Foreskin melanocyte (primary cell): ENCODE measurements at places on chromosomes 4 and X.
A peak's percentile ranks its signal among the peaks of the same experiment; 100 is the strongest.

DNA sequence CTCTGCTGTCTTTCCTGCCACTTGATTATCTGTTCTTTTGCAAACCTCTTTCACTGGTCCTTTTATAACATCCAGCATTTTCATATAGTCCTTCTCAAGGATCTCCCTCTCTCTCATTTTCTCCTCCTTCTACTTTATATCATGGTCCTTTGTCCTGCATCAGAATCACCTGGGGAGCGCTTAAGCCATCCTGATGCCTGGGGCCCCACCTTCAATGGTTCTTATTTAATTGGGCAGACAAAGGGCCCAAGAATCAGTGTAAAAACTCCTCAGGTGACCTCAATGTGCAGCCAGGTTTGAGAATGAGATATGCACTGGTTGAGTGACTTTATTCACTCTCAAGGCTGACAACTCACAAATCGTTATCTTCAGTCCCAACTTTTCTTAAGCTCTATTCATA is 283.9 kb downstream of the UNC5C start:
- DNase-seq, result no peak

DNA sequence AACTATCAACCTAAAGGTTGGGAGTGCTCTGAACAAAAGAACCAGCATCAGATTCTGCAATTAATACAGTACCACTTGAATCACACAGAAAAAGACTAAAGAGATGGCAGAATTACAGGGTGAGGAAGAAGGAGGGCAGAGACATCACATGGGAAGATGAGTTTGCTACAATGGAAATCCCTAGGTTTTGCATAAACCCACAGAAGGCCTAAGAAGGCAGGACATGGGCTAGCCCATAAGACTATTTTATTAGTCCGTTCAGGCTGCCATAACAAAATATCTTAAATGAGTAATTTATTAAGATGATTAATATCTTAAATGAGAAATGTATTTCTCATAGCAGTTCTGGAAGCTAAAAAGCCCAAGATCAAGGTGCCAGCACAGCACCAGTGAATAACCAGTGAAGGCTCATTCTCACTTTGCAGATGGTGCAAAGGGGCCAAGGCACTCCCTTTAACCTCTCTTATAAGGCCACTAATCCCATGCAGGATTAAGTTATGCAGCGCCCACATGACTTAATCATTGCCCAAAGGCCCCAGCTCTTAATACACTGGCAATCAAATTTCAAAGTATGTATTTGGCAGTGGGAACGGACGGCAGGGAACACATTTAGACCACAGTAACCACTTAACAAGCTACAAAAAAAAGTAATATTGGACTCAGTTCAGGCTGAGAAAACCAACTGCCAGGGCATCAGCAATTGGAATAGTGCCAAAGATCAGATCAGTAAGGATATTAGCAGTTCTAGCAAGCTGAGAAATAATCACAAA is 47.6 kb upstream of the NEUROG2 start:
- no peak for DNase-seq

- DNase-seq, result peak; percentile 68
These were observed 1.2 kb upstream of the MORF4L2 start for GRCh38 chrX:103687696-103688201.

DNA sequence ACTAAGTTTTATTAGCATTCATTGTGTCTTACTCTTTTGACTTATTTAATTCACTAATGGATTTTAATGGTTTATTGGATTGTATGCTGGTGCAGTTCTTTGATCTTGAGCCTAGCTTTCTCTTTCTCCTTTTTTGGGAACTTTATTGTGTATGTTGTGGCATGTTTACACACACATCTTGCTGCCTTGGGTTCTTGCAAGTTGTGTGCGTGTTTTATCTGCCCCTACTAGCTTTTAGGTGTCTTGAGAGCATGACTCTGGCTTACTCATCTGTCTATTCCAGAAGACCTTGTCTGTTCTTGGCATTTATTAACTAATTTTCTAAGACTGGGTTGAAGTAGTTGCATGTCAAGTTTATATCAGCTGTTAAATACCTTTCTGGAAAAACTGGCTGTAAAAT is 2.7 kb downstream of the TMEM165 start:
- no peak for DNase-seq

- DNase-seq, result peak; percentile 31
These were observed 213.4 kb upstream of the S100G start for GRCh38 chrX:16436348-16437188.

DNA sequence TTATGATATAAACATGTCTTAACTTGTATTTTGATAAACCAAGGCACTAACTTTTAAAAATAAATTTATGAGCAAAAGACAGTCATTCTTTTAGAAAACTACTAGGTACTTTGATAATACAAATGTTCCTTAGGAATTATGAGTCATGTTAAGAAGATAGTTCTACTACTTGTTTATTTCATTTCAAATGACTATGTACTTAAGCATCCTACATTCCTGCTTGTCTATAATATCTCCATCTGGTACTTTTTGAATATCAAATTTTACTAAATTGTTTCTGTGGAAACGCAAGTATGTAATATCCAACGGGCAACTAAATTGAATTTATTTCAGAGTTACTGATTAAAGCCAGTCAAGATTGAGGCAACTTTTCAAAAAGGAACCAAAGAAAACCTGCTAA is 61.8 kb downstream of the CAMK2D start:
- no peak for DNase-seq

DNA sequence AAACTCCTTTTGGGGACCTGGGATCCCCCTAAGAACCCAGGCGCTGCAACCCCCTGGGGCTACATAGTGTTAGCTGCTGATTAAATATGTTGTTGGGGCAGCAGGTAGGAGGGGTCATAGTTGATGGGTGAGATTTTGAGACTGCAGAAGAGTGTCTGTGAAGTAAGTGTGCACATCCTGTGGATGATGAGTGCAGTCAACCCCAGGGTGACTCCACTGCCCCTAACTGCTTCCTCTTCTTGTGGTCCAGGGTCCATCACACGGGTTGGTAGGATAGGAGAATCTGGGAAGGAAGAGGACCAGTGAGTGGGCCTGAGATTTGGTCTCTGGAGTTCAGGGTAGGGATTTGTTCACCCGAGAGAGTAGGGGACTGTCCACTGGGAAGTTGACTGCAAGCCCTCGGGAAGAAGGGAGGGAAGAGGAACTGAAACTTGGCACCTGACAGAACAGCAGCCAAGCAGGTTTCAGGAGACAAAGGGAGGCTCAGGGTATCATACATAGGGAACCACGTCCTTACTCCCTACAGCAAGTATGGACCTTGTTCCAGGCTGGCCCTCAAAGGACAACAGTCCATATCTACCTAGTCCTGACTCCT is 8.5 kb downstream of the DLG3 start:
- no peak for DNase-seq

DNA sequence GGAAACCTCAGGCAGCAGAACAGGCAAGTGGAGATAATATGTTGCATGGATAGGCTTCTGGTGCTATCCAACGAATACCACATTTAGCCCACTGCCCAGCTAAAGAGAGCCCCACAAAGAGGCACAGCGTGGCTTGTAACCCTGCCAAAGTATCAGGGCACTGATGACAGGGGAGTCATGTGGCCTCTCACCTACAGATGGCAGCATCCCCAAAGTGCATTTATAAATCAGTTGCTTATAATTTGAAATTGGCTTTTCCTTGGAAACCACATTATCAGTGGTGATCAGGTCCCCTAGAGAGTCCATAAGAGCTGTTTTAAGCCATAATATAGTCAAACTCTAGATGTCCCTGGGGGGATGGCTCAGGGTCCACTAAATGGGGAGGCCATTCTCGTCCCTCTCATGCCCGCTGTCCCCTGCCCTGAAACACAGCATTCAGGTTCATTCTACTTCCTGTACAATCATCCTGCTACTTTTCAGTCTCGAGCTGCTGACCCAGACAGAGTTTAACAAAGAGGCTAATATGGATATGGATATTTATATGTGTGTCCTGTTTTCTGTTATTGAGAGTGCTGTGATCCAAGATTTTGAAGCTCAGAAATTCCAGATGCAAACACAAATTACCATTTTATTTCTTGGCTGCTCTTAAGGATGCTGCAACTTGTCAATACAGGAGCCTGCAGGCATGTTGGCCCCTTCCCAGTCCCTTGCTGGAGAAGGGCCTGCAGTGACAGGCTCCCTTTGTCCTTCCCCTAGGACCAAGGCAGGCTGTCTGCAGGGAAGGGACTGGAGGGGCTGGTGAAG is 28.5 kb downstream of the SRPX start:
- no peak for DNase-seq

GRCh38 chr4:62156205-62156604 is 956.1 kb downstream of the ADGRL3 start:
- no peak for DNase-seq

DNA sequence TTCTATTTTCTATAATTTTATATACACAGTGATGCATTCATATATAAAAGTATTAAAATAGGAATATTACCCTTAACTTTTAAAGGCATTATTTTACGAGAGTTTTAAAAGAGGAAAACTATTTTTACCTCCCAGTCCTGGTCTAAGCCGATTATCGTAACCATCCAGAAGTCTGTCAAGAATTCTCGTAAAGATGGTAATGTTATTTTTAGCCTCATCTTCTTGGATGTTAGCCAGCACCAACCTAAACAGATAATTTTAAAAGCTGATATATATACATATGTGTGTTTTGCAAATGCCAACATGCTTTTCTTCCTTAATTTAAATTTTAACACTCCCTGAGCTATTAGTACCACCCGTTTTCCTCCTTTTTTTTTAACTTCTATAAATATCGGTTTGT is 4.0 kb downstream of the GABRA2 start:
- DNase-seq, result no peak

DNA sequence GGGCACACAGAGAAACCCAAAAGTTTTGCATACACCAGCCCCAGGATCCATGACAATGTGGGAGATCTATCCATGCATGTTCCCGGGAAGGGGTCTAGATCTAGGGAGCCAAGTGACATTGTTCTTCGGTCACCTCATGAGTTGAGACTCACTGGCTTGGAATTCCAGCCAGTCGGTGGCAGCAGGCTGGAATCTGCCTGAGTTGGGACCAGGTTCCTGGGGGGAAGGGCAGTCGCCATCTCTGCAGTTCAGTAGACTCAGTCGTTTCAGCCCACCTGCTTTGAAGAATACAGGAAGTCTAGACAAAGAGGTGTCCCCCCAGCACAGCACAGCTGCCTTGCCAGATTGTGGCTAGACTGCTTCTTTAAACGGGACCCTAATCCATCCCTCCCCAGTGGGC is 46.0 kb upstream of the PBDC1 start:
- no peak for DNase-seq

GRCh38 chr4:152185786-152186550 is 349.9 kb downstream of the FBXW7 start:
- DNase-seq, result no peak

DNA sequence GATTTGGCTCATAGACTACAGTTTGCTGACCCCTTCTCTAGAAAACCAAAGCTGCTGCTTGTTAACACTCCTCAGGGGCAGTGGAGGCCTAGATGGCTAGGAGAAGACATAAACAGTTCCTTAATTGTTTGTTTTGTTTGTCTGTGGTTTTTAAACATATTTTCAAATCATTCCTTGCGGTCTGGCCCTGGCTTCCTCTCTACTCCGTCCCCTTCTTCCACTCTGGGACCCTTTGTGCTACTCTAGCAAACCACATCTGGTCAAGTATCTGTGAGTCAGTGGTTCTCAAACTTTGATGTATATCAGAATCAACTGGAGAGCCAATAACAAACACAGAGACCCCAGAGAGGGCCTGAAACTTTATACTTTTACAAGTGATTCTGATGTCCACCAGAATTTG is 36.1 kb downstream of the FRMPD4 start:
- peak; percentile 58 for DNase-seq

- DNase-seq, result no peak
These were observed 191.0 kb upstream of the EMCN start for GRCh38 chr4:100708776-100709175.

- no peak for DNase-seq
These were observed 680 bp downstream of the MAEA start for GRCh38 chr4:1290165-1290977.

DNA sequence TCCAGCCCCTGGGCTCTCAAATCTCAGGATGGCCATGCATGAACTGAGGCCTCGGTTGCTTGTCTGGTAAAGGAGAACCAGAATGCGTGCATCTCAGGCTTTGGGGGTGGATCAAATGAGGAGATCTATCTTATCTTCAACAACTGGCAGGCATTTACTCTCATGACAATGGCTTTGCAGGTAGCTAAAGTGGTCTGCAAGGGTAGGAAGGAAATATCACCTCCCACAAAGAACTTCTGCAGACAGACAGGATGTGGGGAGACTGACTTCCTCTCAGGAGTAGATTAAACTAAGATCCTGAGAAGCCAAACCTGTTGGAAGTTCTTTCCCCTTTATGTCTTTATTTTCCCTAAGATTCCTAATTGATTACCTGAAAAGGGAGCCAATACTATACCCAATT is 7.8 kb downstream of the LDB2 start:
- DNase-seq, result no peak

DNA sequence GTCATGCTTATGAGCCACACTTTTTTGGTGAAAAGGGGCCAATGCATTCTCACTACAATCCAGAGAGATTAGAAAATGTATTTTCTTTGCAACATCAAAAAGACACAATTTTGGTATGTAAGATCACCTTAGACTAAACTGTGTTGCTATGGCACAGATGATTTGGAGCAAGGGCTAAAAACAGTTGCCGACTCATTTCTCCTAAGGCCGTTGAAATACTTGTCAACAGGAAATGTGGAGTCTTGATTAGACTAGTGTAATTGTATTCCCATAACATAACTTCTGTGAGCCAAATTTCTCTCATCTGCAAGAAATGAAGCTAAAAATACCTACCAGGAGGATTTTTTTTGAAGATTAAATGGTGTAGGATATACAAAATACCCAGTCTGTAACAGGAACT is 2547.7 kb downstream of the ARAP2 start:
- no peak for DNase-seq

DNA sequence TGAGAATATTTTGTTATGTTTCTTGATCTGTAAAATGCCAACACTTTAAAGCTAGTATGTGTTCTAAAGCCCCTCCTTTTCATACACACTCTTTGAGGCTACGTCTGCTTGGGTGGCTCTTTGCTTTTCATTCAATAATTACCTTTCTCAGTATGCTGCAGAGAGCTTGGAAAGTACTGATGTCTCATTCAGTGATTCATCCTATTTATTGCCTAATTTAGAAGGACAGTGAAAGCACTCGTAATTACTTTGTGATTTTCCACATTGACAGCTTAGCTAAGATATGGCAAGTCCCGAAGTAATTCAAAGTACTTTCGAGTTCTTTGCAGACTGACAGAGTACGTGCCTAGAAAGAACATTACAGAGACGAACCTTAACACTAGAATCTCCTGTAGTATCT is 57.2 kb downstream of the BMP15 start:
- no peak for DNase-seq

GRCh38 chr4:81494031-81494431 is 22.3 kb upstream of the RASGEF1B start:
- DNase-seq, result no peak

GRCh38 chr4:34633241-34633640 is 1611.1 kb downstream of the ARAP2 start:
- no peak for DNase-seq

- DNase-seq, result no peak
These were observed 22.3 kb downstream of the HAND2 start for GRCh38 chr4:173507471-173508385.

DNA sequence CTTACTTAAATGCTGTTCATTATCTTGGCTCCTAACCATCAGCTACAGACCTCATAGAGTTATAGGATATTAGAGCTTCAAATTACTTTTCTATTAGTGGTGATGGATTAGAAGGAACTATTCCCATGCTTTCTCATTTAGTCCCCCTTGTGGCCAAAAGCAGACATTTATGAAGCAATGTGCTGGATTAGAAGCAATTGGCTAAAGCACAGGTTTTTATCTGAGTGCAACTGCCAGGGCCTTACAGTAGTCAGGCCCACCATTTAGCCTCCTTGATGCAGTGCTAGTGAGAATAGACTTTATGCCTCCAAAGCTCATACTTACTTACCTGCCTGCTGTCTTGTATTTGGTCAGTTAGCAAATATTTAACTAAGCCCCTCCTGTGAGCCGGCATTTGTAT is 93.0 kb downstream of the TSPAN7 start:
- DNase-seq, result no peak
